ENCODE measurements at places on chromosomes 16 and 17. TPM values are rescaled to one million over a fixed set of nuclear protein-coding genes. Genes with fewer than 3 reads are reported as not detected.

DNA sequence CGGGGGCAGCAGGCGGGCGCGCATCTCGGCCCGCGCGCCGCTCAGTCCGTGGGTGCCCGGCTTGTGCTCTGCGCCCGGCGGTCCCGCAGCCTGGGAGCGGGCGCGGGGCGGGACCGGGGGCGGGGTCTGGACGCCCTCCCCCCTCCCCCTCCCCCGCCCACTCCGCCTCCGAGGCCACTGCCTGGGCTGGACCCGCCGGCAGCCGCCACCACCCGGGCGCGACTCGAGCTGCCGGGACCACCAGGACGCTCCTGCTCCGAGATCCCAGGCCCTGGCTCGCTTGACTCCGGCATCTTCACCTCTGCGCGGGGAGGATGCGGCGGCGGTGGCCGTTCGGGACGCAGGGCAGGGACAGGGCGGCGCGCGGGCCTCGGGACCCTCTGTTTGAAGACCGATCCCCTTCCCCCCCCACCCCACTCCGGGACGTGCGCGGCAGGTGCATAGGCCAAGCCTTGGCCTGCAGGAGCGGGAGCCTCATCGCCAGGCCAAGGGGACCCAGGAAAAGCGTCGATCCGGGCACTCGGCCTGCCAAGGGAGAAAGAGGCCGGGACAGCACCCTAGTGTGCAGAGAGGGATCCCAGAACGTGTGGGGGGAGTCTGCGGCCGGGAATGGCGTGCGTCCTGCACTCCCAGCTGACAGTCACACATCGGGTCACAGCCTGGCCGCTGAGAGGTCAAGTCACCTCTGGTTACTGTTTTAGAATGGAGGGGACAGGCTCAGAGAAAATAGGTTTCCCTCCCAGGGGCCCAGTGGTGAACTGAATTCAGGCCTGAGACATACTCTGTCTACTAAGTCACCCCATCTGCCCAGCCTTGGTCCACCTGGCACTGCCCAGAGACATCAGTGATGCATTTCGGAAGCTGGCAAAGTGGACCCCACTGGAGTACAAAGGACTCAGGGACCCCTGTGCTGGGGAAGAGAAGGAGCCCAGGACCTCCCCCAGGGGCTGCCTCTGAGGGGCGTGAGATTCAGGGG, at the start of gene HS3ST6:
TSS of gene HS3ST6 (minus strand) at position 65 of the 976 bp plus-strand sequence. CDS start 92 bp downstream, outside the sequence.
- H3K4me3 ChIP-seq, result no peak within 1 kb of the TSS

DNA sequence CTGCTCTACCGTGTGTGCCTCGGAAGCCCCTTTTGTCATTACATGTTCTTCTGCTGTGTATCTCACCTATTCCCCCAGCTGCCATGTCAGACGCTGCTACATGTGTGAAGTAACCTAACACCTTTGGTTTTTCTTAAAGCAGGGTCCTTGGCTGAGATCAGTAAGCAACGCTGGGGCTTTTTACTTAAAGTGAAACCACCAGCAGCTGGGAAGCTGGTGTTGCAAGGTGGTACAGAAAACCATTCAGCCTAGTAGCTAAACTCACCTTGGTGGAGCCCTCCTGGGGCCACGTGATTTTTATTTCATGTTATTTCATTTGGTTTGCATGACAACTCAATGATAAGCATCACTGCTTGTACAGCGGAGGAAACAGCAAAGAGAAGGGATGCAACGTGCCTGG, 62.6 kb downstream of the PLCG2 start:
- no peaks in the 10 kb centered on the region for H3K36me3 ChIP-seq
- no peaks in the 10 kb centered on the region for H3K4me1 ChIP-seq
- no peak for DNase-seq

DNA sequence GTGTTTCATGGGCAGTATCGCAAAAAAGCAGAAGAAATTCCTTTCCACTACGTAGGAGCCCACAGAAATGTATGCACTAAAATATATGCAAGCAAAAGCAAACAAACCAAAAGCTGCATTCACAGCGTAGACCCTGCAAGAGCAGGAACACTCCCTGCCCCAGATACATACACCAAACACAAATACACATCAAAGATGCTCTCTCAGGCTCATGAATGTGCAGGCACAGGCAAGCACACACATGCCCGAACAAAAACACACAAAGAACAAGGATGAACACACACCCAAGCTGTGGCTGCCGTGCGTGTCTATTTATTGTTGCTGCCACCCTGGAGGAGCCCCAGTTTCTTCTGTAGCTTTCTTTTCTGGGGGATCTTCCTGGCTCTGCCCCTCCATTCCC, 1.7 kb downstream of the NUPR1 start:
- no peak for DNase-seq
- H3K27ac ChIP-seq, result peak overlapping the region; percentile 97
- H3K36me3 ChIP-seq, result no peaks in the 10 kb centered on the region
- peaks cover 41% of the 10 kb centered on the region for H3K4me1 ChIP-seq

DNA sequence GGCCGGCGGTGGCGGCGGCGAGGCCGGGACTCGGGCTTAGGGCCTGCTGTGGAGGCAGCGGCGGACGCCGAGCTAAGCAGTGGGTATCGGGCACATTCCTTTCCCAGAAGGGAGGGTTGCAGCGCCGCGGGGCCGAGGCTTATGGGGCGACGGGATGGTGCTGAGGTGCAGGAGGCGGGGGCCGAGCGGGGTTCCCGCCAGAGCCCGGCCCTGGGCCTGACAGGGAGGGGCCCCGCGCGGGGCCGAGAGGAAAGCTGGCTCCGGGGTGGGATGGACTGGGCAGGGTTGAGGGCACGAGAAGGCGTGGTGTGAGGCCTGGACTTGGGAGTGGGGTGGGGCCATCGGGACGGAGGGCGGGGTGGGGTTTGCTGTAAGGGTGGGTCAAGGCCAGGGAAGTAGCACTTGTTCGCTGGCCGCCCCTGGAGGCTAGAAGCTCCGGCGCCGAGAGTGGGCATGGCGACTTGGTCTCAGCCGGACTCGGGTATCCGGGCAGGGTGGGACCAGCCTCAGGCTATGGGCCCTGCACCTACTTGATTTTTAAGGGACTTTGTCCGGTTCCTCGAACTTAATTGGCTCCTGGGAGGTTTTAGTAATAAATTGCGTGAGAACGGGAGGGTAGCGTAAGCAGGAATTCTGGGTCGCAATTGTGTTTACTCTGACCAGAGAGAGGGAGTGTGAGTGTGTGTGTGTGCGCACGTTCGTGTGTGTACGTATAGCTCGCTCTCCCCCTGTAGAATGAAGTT, 396 bp downstream of the NFE2L1 start:
- H3K4me3 ChIP-seq, result peak overlapping the region; percentile 62
- peaks cover 5% of the 10 kb centered on the region for H3K36me3 ChIP-seq
- no peaks in the 10 kb centered on the region for H3K27me3 ChIP-seq
- peak overlapping the region; percentile 97 for H3K27ac ChIP-seq
- DNase-seq, result peak; percentile 93

GRCh38 chr17:73526952-73527351, 117.3 kb downstream of the SDK2 start:
- H3K36me3 ChIP-seq, result no peaks in the 10 kb centered on the region
- H3K4me3 ChIP-seq, result no peak overlapping the region
- no peaks in the 10 kb centered on the region for H3K4me1 ChIP-seq
- no peak for DNase-seq
- H3K27ac ChIP-seq, result no peak overlapping the region

DNA sequence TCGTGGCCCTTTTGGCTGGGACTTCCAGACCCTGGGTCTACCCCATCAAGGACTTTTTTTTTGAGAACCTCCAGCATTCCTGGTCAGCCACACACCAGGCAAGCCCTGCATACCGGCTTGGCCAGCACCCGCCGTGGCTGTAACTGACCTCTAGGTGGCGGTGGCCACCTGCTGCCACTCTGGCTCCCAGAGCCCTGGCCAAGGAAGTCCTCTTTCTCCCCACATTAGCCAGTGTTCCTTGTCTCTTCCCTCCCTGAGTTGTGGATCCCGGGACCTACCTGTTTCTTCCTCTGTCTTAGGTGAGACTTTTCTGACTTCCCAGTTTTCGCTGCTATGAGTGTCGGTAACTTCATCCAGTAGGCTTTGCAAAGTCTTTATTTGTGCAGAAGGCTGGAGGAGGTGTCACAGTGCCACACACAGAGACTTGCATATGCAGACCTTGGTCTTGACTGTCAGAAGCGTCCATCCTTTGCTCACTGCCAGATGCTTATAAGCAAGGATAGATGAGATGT, 348.3 kb downstream of the CPPED1 start:
- no peaks in the 10 kb centered on the region for H3K36me3 ChIP-seq
- no peaks in the 10 kb centered on the region for H3K4me1 ChIP-seq
- DNase-seq, result peak; percentile 72
- H3K27ac ChIP-seq, result no peak overlapping the region
- no peaks in the 10 kb centered on the region for H3K27me3 ChIP-seq

DNA sequence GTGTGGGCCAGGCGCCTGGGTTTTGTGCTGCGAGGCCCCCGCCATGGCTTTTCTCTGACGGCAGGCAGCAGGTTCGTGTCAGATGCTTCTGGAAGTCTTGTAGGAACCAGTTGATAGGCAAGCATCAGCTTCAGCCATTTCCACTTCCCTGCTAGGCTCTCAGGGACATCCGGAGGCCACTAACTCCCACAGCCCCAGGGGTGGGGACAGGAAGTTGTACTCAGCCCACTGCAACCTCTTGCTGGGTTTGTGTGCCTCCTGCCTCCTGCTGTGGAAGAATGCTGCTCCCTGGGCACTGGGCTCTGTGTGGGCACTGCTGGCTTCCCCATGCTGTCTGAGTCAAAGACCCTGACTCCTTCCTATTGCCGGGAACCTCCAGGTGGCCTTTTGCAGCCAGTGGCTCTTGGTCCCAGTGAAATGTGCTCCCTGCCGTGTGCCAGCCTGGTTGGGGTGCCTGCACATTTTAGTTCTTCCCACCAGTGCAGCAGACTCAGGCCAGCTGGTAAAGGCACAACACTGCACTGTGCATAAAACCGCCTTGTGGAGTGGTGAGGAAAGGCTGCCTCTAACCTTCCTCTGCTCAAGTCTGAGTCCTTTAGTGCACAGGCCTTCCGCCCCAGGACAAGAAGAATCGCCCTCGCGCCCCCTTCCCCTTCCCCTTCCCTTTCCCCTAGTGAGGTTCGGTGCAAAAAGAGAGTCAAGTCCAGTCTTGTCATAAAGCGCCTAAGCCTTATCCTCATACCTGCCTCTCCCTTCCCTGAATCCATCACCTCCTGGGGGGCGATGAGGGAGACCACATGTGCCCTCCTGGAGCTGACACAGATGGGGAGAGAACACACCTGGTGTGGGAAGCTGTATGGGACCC, 16.6 kb downstream of the LDHD start:
- peak overlapping the region; percentile 71 for H3K27ac ChIP-seq
- peaks cover 41% of the 10 kb centered on the region for H3K4me1 ChIP-seq
- no peak for DNase-seq
- no peaks in the 10 kb centered on the region for H3K36me3 ChIP-seq
- H3K27me3 ChIP-seq, result no peaks in the 10 kb centered on the region

DNA sequence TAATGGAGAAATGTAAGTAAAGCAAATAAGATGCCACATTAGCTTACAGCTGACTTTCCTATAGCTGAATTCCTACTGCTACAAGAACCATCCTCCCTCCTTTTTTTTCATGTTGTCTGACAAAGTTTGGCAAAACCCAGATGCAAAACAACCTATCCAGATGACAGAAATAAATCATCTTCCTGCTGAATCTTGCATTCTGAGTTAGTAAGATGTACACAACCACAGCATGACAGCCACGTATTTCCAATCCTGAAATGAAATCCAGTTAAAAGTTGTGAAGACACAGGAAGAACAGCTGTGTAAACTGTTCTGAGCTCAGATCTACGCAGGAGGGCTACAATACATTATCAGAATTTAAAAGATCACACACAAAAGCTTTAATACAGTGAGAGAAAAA, 5.1 kb upstream of the DHX33 start:
- no peaks in the 10 kb centered on the region for H3K27me3 ChIP-seq
- DNase-seq, result no peak
- no peaks in the 10 kb centered on the region for H3K4me1 ChIP-seq
- no peak overlapping the region for H3K4me3 ChIP-seq

The NOS2 gene
- not detected for total RNA-seq

- H3K27me3 ChIP-seq, result peaks cover 8% of the 10 kb centered on the region
- no peak overlapping the region for H3K27ac ChIP-seq
- peaks cover 4% of the 10 kb centered on the region for H3K36me3 ChIP-seq
Observed at GRCh38 chr17:7703584-7704479, 1.2 kb upstream of the EFNB3 start.

DNA sequence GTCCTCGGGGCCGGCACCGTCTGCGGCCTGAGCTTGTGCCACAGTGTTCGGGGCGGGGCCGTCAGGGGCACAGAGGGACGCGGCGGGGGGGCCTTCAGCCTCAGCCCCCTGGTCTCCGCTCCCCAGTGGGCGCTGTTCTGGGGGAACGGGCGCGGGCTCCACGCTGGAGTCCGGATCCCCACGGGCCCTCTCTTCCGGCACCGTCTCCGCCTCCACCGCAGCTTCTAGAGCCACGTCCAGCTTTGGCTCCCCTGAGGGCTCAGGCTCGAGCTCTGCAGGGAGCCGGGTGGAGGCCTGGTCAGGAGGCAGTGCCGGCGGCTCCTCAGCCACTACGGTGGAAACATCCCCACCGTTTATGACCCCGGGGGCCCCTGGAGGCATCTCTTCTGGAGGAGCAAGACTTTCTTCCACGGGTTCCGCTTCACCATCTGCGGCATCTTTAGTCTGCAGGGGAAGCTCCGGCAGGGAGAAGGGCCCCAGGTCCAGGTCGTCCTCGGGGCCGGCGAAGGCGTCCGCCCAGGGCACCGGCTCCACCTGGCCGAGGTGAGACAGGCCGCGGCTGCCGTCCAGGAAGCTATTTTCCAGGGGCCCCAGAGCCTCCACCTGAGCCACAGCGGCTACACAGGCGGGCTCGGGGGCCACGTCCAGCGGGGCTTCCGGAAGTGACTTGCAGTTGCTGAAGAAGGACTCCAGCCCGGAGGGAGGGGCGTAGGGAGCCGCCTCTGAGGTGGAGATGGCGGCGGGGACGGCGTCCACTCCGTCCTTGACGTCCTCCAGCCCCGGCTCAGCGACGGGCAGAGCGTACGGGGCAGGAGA, 62.4 kb downstream of the ZNF778 start:
- no peak overlapping the region for H3K27ac ChIP-seq
- no peak overlapping the region for H3K4me3 ChIP-seq
- peaks cover 31% of the 10 kb centered on the region for H3K36me3 ChIP-seq
- no peaks in the 10 kb centered on the region for H3K4me1 ChIP-seq

GRCh38 chr17:75927286-75927922, 13.4 kb downstream of the FBF1 start:
- no peak overlapping the region for H3K27ac ChIP-seq
- peaks cover 19% of the 10 kb centered on the region for H3K4me1 ChIP-seq
- H3K27me3 ChIP-seq, result no peaks in the 10 kb centered on the region
- H3K36me3 ChIP-seq, result no peaks in the 10 kb centered on the region
- no peak for DNase-seq
- H3K4me3 ChIP-seq, result no peak overlapping the region

The ASPA gene
- 0.78 TPM for total RNA-seq

GRCh38 chr16:27322858-27323780, 9.3 kb downstream of the IL4R start:
- peak overlapping the region; percentile 98 for H3K27ac ChIP-seq
- H3K4me1 ChIP-seq, result peaks cover 22% of the 10 kb centered on the region
- H3K27me3 ChIP-seq, result no peaks in the 10 kb centered on the region

GRCh38 chr17:5788266-5788900, 204.1 kb upstream of the NLRP1 start:
- H3K27me3 ChIP-seq, result no peaks in the 10 kb centered on the region
- H3K36me3 ChIP-seq, result no peaks in the 10 kb centered on the region
- no peak for DNase-seq
- no peak overlapping the region for H3K27ac ChIP-seq
- H3K4me1 ChIP-seq, result no peaks in the 10 kb centered on the region
- no peak overlapping the region for H3K4me3 ChIP-seq

The CCL1 gene
- total RNA-seq, result not detected

- no peaks in the 10 kb centered on the region for H3K36me3 ChIP-seq
- H3K4me3 ChIP-seq, result no peak overlapping the region
- DNase-seq, result no peak
- no peak overlapping the region for H3K27ac ChIP-seq
- no peaks in the 10 kb centered on the region for H3K4me1 ChIP-seq
Observed at GRCh38 chr16:54210452-54211125, 76.0 kb downstream of the IRX3 start.
